ENCODE measurements at places on chromosomes 7 and 10.

DNA sequence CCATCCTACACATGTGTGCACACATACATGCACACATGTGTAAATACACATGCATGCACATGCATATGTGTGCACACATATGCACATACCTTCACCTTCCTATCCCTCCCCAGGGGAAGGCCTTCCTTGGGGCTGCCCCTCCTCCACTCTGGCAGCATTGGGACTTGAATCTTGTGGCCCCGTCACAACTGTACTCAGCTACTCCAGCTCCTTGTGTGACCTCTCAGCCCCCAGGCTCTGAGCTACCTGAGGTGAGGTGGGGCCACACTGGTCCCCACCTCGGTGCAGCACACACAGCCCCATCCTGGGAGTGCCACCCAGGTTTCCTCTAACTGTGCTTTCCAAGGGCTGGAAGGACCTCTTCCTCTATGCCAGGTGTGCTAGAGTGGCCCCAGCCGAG, 116.0 kb downstream of the LHPP start:
- no peak for DNase-seq

- no peak for DNase-seq
These were observed 263.4 kb downstream of the BICC1 start for GRCh38 chr10:58775960-58776567.

GRCh38 chr7:146136357-146136875, 19.8 kb downstream of the CNTNAP2 start:
- DNase-seq: no peak

GRCh38 chr10:14751014-14751896, 23.4 kb downstream of the FAM107B start:
- no peak for DNase-seq

GRCh38 chr7:27129729-27130539, 623 bp downstream of the HOXA4 start:
- DNase-seq: no peak

DNA sequence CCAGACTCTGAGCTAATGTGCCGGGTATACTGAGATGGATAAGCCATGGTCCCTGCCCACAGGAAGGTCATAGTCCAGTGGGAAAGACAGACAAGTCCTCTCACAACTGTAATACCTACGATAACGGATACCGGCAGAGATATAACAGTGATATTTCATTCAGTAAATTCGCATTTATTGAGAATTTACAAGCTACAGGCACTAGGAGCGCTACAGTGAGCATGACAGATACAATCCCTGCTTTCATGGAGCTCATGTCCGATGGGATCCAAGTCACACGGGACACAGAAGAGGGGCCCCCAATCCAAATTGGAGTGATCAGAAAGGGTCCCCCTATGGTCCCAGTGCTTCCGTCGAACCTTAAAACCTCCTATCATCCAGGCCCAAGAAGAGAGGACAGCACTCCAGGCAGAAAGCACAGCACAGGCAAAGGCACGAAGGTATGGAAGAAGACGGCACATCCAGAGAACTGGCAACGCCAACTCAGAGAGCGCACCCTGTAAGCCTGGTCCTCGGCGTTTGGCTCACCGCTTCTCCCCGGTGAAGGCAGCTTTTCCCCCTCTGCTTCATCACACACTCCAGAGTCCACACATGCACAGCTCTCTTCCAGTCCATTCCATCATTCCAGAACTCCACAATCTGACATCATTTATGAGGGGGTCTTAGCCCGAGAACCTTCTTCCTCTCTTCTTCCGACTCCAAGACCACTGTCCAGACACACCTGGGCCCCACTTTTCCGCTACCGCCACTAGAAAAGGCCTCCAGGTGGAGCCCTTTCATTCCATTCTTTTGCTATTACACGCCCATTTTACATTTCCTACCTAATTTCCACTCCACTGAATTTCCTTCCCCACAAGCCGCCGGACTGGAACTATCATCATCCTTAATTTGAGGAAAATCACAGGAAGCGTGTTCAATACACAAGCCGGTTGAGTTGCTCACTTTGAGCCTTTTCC, 47.8 kb upstream of the NKX2-3 start:
- DNase-seq: no peak

GRCh38 chr10:103502849-103503660, 9.6 kb downstream of the NEURL1 start:
- no peak for DNase-seq

GRCh38 chr10:114402871-114403540, 1.3 kb downstream of the AFAP1L2 start:
- DNase-seq: no peak

GRCh38 chr10:132502544-132503300, 34.9 kb upstream of the INPP5A start:
- no peak for DNase-seq

- no peak for DNase-seq
These were observed 81.9 kb downstream of the CNOT4 start for GRCh38 chr7:135428011-135428410.

GRCh38 chr10:63628526-63629362, 107.5 kb downstream of the REEP3 start:
- no peak for DNase-seq

- DNase-seq: no peak
These were observed 27.7 kb downstream of the ANXA8 start for GRCh38 chr10:47456079-47456785.

- no peak for DNase-seq
These were observed 30.3 kb downstream of the ZAN start for GRCh38 chr7:100763556-100764140.

- no peak for DNase-seq
These were observed 96.8 kb upstream of the PCBD1 start for GRCh38 chr10:70984986-70985722.

DNA sequence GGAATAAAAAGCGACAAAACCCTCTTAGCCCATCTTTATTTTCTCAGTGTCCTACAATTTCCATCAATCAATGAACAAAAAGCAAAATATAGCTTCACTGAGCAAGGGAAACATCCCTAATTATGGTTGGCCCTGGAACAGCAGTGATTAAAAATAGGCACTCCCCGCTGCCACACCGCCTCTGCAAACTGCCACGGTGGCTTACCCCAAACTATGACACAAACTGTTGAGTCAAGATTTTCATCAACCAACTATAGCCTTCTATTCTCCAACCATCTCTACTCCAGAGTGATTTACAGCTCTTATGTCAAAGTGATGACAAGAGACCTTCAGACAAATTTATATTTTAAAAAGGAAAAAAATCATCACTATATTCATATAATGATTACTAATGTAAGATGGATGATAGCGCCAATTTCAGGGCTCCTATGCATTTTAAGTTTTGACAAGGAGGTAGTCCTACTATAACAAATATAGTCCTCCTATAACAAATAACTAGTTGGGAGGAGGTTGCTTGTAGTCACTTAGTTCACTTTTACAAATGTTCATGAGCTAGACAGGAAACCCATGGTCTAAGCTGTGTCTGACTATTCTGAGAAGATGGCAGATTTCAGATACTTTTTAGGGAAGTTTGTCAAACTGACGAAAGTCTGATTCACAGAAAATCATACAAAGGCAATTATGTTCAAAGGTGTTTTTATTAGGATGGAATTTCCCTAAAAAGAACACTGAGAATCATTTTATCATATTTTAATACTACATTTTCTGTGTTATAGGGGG, 26.3 kb downstream of the DENND11 start:
- no peak for DNase-seq

- no peak for DNase-seq
These were observed 66.5 kb downstream of the GNAT3 start for GRCh38 chr7:80445351-80445750.

DNA sequence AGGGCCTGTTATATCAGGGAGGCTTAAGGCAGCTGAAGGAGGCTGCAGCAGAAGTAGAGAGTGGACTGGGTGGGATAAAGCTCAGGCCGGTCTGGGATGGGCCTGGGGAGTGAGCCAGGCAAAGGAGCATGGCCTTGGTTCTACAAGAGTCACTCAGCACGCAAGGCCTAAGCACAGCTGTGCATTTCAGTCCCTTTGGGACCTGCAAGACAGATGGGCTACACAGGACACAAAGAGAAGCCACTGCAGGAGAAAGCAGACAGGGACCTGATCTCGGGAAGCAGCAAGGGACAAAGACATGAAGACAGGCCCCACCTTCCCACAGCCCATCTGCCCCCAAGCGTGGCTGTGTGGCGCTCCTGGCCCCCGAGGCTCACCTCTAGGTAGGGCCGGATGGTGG, 29.4 kb downstream of the RRP12 start:
- no peak for DNase-seq

- no peak for DNase-seq
These were observed 53.3 kb downstream of the DNAJB6 start for GRCh38 chr7:157389951-157390730.

DNA sequence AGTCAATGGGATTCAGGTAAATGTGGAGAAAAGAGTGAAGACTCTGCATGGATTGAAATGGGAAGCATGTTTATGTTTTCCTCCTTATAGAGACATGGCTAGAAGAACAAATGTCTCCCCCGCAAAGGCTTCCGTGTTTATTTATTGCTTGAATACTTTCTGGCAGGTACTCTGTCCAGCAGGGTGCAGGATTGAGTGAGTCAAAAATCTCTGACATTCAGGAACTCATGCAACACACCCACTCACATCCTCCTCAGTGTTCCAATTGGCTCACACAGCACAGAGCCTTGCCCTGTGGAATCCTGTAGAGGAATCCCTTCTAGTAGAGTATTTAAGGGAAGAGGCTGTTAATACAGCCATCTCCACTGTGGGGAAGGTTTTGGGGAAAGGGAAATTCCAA, 290.3 kb upstream of the VWC2 start:
- DNase-seq: no peak

DNA sequence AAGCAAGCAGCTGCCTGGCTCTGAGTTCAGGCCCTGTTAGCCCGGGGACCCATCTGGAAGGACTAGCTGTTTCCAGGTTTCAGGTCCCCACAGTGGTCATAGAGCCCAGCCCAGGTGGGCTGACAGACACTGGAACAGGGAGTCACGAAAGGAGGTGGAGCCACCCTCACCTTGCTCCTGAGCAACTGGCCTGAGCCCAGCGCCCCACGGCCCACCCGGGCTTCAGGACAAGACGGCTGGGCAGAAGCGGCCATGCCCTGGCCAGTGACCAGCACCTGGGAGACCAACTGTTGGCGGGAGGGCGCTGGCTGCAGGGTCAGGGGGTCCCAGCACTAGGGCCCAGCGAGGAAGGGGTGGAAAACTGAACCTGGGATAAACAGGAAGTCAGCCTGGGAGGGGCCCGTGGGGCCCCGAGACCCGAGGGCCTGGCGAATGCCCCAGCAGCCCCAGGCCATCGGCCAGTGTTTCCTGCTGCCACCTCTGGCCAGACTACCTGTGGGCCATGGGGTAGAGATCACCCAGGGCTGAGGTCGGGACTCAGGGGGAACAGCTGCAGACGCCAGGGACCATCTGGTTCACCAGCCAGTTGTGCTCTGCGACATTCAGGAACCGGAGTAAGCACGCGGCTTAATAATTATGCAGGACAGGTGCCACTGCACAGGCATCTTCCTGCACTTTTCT, 282.1 kb upstream of the PPP2R2D start:
- DNase-seq: no peak

DNA sequence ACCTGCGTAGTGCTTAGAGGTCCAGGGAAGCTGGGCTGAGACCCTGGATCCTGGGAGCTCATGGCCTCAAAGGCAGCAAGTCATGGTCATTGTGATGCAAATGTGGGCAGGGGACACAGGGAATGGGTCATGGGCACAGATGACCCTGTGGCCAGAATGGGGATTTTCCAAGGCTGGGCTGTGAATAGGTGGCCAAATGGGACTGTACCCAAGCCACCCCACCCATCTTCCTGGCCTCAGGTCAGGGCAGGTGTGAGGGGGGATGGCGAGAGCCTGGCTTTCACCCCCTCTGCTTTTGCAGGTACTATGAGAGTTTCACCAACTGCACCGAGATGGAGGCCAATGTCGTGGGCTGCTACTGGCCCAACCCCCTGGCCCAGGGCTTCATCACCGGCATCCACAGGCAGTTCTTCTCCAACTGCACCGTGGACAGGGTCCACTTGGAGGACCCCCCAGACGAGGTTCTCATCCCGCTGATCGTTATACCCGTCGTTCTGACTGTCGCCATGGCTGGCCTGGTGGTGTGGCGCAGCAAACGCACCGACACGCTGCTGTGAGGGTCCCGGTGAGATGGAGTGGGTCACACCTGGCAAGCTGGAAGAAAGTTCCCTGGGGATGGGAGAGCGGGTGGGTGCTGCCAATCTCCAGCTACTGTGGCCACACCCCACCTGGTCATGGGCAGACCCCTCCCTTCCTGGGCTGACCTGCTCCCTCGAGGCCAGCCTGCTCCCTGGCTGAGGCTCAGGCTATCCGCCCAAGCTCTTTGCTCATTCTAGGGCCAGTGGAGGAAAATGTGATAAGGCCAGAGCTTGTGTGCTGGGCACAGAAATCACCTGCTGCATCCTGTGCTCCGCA, 25.5 kb downstream of the RAMP3 start:
- no peak for DNase-seq

- no peak for DNase-seq
These were observed 100.9 kb upstream of the TAS2R16 start for GRCh38 chr7:123096434-123096833.

- DNase-seq: no peak
These were observed 3.5 kb downstream of the NOS3 start for GRCh38 chr7:150994141-150994837.

- DNase-seq: no peak
These were observed 39.6 kb upstream of the TNPO3 start for GRCh38 chr7:129094501-129094900.

- DNase-seq: no peak
These were observed 237.1 kb downstream of the COBL start for GRCh38 chr7:51079494-51079893.

DNA sequence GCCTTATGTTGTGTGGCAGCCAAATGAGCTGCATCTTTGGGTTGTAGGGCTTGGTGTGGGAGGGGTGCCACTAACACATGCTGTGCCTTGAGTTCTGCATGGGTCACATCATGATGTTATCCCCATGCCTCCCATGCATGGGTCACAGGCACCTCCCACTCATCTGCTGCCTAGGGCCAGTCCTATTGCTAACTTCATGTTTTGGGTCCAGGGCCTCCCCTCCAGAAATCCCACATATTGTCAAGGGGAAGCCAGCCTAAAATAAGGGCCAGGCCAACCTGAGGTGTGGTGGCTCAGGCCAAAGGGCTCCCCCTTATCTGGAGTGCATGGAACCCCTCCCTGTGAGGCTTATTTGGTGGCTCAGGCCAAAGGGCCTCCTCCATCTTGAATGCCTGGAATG, 299.0 kb downstream of the RPS24 start:
- no peak for DNase-seq

DNA sequence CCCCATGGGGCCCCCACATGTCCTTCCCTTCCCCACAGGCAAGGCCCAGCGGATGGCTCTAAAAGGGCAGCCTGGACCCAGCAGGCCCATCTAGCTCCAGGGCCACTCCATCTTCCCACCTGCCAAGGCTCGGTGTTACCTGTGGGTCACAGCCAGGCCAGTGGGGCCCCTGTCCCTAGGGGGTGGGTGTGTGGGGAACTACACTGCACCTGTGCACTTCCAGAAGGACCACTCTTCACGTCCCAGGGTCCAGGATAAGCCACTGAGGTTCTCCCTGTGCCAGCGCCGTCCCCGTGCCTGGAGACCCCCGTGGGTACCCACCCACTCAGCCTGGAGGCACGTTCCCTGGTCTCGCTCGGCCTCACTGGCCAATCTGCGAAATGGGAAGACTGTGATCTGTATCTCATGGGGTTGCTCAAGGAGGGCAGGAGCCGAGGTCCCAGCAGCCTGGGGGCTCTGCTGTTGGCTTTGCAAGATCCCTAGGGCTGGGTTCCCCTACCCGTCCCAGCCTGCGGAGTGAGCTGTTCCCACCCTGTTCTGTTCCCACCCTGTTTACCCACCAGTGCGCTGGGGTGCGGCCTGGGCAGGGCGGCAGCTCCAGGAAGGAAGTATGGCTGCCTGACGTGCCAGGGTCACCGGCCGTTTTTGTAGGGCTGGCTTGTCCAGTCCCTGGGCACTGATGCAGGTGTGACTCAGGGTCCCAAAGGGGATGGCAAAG, 4.6 kb downstream of the PWWP2B start:
- no peak for DNase-seq

- DNase-seq: no peak
These were observed 19.8 kb upstream of the NXPH1 start for GRCh38 chr7:8413600-8413999.
